HFFc6 (cell line): ENCODE measurements at places on chromosomes 2 and 18.

- DNase-seq: no peak
Measured at GRCh38 chr2:69499966-69500365, 62.7 kb upstream of the NFU1 start.

DNA sequence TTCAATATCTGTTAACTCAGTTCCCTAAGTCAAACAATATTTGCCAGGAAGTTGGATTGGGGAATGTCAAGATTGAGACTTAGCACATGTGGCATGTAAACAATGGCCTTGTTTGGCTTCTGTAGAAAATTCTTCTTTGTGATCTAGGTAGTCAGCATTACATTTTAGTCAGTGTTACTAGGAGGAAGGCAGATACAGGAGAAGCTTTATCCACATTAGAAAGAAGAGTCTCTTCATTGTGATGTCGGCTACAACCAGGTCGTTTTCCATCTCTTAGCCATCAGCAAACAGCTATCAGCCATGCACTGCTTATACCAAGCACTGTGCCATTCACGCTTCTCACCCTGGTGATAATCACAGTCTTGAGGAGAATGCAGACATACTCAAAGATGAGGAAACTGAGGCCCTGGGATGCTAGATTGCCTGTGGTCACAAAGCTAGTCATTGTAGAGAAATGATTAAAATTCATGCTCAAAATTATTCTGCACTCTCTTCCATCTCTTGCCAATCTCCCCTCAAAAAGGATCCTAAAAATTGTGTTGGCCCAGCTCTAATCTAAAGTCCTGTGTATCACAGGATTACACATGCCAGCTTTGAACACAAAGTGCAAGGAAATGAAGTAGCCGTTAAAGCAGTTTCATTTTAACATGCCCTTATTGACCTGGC is 3.2 kb downstream of the GALNT5 start:
- no peak for DNase-seq

- DNase-seq: peak; percentile 74
Measured at GRCh38 chr2:54073796-54074195, 41.6 kb upstream of the ACYP2 start.

DNA sequence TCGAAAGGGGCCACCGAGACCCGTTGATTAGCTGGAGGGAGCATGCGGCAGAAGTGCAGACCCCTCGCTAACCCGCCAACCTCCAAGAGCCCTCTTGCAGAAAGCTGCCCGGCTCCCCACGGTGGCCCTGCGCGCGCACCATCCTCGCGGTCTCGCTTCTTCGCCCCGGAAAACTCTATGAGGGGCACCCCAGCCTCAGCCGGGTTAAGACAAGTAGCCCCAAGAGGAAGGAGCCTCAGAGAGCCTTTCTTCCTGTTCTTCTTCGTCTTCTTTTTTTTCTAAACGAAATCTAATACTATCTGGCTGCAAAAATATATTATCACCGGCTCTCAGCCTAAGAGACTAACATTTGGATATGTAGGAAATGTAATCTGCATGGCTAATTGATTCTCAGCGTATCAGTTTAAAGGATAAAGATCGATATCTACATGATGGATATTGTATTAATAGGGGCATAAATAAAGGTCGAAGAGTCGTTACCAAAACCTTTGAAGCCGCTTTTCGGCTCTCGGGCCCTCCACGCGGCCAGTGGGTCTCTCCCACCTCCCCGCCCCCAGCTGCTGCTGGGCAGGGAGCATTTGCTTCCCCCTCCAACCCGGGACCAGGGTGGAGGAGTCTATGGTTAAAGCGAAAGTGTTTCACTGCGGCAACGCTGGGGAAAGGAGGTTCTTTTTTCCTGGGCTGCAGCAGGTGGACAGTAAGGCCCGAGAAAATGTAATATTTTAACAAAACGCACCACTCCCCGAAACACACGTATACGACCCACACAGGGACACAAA is 6.1 kb upstream of the PAX3 start:
- no peak for DNase-seq

GRCh38 chr2:14292964-14293363 is 339.6 kb upstream of the LRATD1 start:
- DNase-seq: no peak

DNA sequence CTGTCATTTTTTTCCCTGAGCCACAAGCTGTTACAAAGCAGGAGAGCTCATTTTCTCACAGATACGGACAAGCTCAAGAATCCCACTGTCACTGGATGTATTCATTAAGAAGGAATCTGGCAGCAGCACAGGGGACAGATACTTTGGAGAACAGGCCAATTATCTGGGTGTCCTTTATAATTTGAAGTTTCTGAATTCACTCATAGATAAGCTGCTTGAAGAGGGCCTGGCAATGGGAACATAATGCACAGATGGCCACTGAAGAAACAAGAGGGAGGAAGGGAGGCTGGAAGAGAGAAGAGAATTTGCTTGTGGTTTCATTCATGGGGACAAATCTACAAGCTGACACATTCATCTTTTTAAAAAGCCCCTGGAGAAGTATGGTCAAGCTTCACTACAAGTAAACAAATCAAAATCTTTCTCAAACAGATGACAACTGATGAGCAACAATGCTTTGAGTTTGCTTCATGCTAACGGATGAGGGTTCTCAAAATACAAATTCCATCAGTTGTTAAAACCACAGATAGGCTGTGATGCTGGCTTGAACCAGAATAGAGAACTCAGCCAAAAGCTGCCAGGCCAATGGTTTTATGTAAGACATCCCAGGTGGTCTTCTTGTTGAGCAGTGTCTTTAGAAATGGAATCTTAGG is 11.9 kb downstream of the BCL2 start:
- no peak for DNase-seq

DNA sequence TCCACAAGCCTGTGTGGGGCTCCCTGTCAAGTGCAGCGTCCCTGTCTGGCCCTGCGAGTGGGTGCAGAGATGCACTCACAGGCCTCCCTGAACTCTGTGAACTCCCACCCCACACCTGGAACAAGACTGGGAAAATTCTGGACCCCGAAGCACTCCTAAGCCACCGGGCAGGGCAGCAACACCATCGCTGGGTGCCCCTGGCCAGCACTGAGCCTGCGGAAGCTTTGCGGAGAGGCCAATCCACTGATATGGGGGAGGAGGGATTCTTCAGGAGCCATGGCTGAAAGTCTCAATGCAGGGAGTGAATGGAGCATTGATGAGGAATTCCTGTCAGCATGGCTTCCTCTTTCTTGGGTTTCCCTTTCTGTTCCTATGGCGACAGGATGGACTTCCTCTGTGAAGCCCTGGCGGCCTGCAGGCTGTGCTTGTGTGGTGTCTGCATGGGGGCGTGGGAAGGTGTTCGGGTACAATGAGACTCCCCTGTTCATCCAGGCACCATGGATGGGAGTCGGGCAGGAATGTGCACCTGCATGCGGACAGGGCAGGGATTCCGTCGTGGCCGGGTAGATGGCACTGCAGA is 15.1 kb downstream of the TRIB2 start:
- DNase-seq: no peak

DNA sequence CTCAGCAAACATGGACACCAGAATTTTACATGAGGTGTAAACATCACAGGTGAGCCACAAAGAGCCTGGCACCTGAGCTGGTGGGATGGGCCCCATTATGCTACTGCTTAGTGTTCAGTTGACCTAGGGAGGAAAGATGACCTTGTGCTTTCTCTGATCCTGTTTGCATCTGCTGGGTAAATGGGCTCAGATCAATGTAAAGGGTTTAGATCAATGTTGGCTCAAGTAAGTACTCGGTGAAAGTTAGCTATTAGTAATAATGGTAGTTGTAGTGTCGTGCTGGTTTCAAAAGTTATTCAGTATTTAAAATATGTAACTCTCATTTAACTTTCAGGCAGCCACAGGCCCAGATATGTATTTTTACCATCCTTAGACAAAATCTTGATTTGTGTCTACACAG is 19.8 kb downstream of the ABHD3 start:
- no peak for DNase-seq

DNA sequence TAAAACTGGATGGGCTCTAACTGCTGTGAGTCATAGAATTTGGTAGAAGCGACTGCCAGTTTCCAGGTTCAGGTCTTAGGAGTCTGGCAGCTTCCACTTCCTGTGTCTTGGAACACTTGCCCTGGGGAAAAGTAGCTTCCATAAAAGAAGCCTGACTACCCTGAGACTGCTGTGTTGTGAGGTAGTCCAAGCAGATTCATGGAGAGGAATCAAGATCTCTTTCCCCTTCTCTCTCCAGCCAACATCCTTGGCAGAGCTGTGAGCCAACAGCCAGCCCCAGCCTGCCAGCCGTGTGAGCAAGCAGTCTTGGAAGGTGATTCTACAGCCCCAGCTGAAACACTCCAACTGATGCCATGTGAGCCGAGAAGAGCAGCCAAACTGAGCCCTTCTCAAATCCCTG is 33.7 kb downstream of the SLC20A1 start:
- DNase-seq: peak; percentile 23

DNA sequence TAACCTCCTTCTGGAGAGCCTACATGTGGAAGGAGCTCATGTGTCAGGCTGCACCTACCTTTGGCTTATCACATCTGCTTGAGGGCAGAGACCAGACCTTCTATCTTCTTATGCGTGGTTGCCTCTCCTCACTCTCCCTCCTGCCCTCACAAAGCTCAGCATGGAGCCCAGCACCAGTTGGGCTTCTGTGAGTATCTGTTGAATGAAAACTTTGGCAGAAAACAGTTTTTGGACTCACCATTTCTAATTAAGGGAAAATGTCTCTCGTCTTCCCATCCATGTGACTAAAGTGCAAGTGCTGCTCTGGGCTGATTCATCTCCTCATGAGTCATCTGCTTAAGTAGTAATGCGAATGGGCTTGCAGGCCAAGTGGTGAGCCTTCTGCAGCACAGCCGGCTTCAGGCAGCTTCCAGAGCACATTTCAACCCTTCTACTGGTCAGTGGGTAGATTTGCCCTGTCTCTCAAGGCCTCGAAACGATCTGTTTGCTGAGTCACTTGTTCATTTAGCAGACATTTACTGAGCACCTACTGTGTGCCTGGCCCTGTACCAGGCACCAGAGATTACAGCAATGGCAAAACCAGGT is 102.6 kb downstream of the VSNL1 start:
- peak; percentile 93 for DNase-seq

DNA sequence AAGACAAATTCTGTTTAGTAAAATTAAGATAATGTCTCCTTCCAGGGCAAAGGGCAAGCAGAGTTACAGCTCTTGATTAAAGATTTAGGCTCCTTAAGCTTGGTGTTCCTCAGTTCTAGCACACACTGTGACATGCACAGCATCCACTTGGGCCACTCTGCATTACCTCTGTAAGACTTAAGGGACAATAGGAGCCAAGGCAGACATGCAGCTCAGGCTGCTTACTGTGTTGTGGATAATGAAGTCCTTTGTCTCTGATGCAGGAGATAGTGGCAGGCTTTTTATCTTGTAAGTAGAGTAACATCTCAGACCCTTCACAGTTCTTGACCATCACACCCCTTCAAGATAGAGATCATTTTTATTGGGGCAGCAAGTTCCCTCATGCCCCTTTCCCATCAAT is 31.2 kb downstream of the RBM45 start:
- DNase-seq: no peak

DNA sequence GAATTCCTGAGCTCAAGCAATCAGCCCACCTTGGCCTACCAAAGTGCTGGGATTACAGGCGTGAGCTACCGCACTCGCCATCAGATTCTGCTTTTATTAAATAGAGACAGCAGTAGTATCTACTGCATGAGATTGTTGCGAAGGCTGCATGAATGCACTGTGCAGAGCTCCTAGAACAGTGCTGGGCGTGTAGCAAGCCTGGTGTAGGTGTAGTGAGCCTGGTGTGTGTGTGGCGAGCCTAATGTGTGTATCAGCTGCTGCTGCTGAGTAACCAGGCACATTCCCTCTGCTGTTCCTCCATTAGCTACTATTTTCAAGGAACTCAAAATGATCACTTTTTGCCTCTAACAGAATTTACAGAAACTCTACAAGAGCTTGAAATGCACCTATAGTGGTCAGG is 57.6 kb downstream of the PTPRM start:
- no peak for DNase-seq

DNA sequence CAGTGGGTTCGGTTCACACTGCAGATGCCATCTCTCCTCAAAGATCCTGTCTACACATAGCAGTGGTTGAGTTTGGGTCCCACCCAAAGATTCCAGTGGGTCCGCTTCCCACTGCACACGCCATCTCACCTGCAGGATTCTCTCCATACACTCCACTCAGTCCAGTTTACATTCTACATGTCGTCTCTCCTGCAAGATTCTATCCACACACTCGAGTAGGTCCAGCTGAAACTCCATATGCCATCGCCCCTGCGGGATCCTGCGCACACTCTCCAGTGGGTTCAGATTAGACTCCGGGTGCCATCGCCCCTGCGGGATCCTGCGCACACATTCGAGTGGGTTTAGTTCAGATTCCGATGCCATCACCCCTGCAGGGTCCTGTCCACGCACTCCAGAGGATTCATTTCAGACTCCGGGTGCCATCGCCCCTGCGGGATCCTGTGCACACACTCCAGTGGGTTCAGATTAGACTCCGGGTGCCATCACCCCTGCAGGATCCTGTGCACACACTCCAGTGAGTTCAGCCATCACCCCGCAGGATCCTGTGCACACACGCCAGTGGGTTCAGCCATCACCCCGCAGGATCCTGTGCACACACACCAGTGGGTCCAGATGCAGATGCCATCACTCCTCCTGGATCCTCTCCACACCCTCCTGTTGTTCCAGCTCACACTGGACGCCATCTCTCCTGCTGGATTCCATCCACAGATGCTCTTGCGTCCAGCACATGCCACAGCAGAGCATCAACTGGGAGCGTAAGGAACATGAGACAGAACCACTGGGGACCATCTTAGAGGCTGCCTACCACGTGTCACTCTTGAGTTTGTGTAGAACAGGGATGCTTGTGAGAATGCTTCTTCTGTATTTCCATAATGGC is 3.0 kb upstream of the PXDN start:
- no peak for DNase-seq

GRCh38 chr2:219636941-219637841 is 9.8 kb downstream of the SLC4A3 start:
- no peak for DNase-seq

- DNase-seq: no peak
Measured at GRCh38 chr2:65450393-65450792, 18.0 kb upstream of the SPRED2 start.

- DNase-seq: peak; percentile 13
Measured at GRCh38 chr18:12656938-12657683, 796 bp downstream of the SPIRE1 start.

DNA sequence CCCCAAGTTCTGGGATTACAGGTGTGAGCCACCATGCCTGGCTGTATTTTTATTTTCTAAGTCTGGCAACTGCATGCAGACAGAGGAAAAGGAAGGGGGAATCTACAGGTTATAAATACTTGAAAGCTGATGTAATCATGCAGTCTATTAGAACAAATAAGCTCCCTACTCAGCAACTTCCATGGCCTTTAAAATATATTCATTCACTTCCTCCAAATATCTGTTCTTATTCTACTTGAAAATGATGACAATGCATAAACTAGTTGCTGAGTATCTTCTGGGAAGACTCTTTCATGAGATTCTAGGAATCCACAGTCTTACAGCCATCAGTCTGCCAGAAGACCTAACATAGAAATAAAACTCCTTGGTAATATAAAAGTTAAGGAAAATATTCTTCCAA is 66.9 kb upstream of the NCKAP5 start:
- DNase-seq: no peak

DNA sequence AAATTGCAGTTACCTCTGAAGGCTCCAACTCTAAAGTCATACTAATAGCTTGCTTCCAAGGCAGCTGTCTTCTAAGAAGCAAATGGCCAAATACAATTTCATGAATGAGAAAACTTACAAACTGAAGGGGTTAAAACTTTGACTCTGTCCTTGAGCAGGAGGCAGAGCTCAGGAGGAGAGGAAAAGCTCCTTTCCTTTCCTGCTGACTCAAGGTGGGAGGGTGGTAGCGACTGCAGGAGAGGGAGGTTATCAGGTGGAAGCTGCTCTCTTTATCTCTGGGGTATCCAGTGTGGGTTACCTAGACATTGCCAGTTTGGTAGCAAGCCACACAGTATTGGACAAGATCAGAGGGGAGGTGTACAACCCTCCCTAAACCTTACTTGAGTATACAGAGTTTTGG is 2.7 kb upstream of the EFEMP1 start:
- DNase-seq: no peak
